ENCODE measurements at places on chromosomes 13 and 19.

GRCh38 chr19:45047188-45047797 lies 8.4 kb downstream of the CLASRP start:
- no peak for DNase-seq

GRCh38 chr13:24670961-24671381 lies 9.2 kb upstream of the ATP12A start:
- no peak for DNase-seq

DNA sequence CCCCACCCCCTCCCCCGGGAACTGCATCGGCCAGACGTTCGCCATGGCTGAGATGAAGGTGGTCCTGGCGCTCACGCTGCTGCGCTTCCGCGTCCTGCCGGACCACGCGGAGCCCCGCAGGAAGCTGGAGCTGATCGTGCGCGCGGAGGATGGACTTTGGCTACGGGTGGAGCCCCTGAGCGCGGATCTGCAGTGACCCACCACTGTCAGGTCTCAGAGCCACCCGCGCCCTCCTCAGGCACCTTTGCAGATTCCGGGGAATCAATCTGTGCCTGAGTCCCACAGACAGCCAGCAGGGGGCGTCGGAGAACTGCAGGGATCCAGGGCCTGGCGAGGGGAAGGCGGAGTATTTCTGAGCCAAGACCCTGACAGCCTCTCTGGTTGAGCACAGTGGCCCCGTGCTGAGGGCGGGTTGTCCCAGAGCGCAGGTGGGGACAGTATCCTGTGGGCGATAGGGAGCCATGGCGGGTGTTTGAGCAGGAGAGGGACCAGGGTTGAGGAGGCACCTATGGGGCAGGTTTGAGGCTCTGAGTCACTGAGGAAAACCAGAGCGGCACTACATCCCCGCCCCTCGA lies 30.4 kb upstream of the CYP4F8 start:
- DNase-seq, result peak; percentile 87

GRCh38 chr13:46575301-46575771 lies 22.4 kb downstream of the LRCH1 start:
- no peak for DNase-seq

- peak; percentile 97 for DNase-seq
Observed at GRCh38 chr19:11987405-11988281, 22.8 kb downstream of the ZNF763 start.

DNA sequence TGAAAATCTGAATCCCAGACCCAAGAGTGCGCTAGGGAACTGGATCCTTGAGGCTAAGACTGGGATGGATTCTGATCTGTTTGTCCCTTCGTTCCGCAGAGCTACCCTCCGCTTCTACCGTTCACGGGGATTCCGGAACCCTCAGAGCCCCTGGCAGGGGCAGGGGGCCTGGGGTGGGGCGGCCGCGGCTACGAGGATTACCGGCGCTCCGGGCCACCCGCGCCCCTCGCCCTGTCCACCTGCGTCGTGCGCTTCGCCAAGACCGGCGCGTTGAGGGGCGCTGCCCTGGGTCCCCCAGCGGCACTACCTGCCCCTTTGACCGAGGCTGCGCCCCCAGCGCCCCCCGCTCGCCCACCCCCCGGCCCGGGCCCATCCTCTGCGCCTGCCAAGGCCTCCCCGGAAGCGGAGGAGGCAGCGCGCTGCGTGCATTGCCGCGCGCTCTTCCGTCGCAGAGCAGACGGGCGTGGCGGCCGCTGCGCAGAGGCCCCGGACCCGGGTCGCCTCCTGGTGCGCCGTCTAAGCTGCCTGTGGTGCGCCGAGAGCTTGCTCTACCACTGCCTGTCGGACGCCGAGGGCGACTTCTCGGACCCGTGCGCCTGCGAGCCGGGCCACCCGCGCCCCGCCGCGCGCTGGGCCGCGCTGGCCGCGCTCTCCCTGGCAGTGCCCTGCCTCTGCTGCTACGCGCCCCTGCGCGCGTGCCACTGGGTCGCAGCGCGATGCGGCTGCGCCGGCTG lies 7.1 kb downstream of the SPRED3 start:
- no peak for DNase-seq

- DNase-seq, result peak; percentile 53
Observed at GRCh38 chr19:46404753-46405468, 8.5 kb downstream of the CCDC8 start.

DNA sequence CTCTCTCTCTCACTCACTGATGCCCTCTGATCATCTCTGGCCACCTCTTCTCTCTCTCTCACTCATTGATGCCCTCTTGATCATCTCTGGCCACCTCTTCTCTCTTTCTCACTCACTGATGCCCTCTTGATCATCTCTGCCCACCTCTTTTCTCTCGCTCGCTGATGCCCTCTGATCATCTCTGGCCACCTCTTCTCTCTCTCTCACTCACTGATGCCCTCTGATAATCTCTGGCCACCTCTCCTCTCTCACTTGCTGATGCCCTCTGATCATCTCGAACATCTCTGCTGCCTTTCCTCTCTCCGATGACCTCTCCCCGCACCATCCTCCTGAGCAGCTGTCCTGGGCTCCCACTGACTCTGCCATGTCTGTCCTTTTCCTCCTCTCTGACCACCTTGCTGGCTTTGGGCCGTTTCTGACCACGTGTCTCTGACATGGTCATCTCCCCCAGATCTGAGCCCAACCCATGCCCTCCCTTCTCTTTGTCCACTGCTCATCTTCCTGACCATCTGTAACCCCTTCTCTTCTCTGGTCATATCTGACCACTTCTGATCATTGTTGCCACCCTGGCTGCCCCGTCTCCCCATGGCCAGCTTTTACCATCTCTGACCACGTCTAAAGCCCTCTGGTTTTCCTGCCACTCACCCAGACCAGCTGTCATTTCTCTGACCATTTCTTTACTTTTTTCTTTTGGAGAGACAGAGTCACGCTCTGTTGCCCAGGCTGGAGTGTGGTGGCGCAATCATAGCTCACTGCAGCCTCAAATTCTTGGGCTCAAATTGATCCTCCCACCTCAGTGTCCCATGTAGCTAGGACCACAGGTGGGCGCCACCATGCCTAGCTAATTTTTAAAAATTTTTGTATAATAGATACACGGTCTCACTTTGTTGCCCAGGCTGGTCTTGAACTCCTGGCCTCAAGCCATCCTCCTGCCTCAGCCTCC lies 2.4 kb downstream of the LRFN3 start:
- DNase-seq, result no peak

DNA sequence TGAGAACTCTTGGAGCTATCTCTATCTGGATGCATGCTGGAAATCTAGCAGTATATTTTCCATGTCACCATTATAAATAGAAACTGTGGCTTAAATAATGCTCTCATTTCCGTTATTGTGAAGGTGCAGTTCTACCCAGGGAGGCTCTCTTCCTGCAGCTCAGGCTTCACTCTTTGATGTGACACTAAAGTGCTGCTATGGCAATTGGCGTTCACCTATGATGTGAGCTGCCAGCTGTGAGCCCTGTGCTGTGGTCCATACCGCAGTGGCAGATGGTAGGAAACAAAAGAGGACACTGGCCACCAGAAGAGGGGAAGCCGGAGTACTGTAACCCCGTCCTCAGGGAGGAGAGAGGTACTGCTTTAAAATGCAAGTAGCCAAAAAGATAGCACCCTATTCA lies 40.6 kb upstream of the ZNF681 start:
- DNase-seq, result no peak
